Stimulated activated CD4-positive, alpha-beta T cell treated with anti-CD3 and anti-CD28 coated beads, Interleukin-15, amount 100 ng/mL, for 48 hours (primary cell): ENCODE measurements at places on chromosomes 3 and 15.

DNA sequence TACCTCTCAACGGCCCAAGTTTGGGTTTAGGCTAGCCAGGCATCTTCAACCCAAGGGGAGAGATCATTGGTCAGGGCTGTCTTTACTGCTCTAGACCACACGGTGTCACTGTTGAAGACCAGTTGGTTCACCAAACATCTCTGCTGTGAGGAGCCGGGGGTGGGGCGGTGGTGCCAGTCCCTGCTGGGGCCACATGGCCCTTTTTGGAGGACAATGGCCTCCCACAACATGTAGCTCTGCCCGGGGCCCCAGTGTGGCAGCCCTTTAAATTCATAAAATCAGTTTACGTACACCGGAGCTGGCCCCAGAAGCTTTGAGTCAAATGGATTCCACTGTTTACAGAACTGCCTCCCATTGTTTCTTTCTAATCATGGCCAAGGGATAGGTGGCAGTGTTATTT lies 19.1 kb upstream of the TM4SF18 start:
- peak; percentile 27 for DNase-seq

DNA sequence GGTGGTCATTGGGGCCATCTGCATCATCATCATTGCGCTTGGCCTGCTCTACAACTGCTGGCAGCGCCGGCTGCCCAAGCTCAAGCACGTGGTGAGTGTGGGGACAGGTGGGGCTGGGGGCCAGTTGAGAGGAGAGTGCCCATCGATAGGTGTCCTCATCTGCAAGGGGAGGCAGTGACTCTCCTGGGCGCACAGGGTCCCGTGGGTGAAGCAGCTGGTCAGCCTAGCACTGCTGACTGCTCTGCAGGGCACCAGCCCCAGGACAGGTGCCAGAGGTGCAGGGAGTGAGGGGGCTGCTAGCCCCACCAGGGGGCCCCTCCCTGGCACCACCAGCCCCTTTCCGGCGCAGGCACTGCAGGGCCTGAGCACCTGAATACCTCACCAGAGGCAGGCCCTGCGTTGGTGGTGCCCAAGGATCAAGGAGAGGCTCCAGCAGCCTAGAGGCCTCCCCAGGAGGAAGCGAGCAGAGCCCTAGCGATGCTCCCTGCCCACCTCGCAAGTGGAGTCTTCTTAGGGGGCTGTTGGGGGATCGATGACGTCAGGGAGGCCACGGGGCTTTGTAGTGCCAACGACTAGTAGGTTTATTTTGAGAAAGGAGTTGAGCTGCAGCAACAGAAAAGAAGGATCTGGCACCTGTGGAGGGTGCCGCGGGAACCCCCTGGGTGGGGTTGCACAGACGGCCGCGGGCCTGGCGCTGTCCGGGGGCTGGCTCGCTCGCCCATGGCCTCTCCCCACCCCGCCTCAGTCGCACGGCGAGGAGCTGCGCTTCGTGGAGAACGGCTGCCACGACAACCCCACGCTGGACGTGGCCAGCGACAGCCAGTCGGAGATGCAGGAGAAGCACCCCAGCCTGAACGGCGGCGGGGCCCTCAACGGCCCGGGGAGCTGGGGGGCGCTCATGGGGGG lies 976 bp upstream of the ABTB1 start:
- peak; percentile 8 for DNase-seq

DNA sequence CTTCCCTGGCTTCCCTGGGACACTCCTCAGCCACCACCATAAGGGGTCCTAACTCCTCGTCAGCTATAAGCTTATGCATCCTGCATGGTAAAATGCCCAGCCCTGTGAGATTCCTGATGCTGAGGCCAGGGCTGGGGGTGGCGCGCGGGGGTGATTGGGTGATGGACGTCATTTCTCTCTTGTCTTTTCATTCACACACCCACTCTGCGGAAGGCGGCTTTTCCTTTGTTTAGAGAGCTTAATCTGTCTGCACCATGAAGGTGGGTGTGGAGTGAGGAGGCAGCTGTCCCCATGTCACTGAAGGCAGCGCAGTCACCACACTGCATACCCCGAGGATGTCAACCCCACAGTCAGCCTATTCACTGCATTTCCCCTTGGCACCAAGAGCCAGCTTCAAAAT lies 110.0 kb upstream of the NSMCE3 start:
- no peak for DNase-seq

- DNase-seq = no peak
These were observed 296.9 kb upstream of the AGTR1 start for GRCh38 chr3:148400754-148401153.

GRCh38 chr15:23516866-23517265 lies 48.6 kb upstream of the MKRN3 start:
- DNase-seq = no peak

DNA sequence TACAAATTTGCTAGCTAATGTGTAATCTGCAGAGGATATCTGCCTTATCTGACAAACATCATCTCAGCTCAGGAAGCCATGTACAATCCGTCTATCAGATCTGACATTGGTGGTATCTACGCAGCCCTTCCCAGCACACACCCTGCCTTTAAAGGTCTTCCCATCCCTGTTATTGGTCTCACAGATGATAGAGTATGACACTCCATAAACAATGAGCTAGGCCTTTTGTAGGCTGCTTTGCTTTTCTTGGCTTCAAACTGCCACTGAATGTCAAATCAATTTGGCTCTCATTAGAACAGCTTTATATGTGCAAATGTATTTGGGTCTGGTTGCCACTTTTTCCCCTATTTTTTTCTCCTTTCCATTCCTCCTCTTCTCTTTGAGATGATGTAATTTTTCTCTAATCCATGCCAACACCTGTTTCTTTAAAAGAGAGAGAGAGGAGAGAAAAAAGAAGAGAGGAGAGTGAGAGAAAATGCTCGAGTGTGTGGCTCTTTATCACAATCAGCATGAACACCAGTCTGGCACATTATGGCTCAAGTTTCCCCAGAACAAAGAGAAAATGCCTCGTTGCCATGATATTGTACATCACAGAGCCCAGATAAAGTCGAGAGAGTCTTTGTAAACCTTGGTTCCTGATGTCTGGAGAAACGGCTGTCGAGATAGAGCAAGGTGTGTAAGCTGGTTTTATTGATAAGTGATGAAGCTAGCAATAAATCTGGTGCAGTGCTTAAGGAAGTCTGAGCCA lies 80.8 kb upstream of the DPH6 start:
- DNase-seq = no peak

DNA sequence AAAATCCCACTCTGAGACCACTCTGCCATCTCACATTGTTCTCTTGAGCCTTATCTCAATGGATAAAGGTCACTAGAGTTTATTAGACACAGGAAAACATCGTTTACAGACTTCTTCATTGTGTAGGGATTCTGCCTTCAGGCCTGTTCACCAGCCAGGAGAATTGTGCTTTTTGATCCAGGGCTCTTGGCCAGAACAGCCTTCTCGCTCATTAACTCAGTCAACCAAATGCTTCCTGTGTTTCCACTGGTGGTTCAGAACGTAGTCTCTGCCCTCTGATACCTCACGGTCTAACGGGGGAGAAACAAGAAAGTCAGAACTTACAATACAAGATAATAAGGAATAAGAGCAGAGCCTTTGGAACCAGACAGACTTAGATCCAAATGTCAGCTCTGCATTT lies 54.2 kb upstream of the TSEN2 start:
- no peak for DNase-seq

DNA sequence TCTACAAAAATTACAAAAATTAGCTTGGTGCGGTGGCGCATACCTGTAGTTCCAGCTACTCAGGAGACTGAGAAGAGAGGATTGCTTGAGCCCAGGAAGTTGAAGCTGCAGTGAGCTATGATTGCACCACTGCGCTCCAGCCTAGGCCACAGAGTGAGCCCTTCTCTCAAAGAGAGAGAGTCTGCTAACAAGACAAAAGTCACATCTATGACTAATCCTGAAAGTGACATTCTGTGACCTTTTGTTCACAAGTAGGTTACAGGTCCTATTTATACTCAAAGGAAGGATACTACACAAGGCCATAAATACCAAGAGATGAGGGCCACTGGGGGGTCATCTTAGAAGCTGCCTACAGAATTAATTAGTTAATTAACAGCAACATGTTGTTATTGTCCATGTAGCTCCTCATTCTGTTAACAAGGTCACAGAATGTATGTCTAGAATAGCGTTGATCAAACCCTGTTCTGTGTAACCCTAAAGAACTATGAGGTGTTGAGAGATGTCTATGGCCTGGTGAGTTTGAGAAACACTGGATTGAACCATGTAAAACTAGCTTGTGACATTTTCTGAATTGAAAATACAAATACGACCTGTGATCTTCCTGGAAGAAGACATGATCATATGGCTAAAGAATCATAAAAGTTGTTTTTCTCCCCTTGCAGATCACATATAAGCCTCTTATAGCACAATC lies 97.0 kb downstream of the SAMMSON start:
- DNase-seq = no peak

- DNase-seq = no peak
These were observed 108.8 kb upstream of the SLC25A36 start for GRCh38 chr3:140832883-140833282.

DNA sequence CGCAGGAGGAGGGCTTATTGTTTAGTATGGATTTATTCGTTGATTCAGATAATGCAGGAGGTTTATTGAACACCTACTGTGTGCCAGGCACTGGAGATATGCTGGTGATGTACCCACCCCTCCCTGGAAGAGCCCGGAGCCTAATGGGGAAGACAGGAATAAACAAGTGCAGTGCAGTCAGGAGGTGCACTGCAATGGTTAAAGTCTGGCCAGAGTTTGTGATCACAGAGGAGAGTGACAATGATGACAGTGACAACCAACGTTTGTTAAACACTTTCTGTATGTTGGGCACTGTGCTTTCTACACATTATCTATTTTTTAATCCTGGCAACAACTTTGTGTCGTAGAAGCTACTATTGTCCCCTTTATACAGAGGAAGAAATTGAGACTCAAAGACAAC lies 70.4 kb downstream of the THSD4 start:
- DNase-seq = no peak

DNA sequence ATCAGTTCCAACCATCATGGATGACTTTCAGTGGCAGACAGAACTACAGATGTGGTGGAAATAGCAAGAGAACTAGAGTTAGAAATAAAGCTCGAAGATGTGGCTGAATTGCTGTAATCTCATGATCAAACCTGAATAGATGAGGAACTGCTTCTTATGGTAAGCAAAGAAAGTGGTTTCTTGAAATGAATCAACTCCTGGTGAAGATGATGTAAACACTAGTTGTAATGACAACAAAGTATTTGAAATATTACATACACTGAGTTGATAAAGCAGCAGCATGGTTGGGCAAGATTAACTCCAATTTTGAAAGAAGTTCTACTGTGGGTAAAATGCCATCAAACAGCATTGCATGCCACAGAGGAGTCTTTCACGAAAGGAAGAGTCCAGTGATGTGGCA lies 131.7 kb upstream of the FAM3D start:
- no peak for DNase-seq

GRCh38 chr3:134606033-134607025 lies 44.5 kb downstream of the KY start:
- DNase-seq = no peak

GRCh38 chr15:86089422-86089821 lies 9.8 kb downstream of the AGBL1 start:
- DNase-seq = no peak

- no peak for DNase-seq
These were observed 20.6 kb upstream of the GP9 start for GRCh38 chr3:129040039-129040336.

DNA sequence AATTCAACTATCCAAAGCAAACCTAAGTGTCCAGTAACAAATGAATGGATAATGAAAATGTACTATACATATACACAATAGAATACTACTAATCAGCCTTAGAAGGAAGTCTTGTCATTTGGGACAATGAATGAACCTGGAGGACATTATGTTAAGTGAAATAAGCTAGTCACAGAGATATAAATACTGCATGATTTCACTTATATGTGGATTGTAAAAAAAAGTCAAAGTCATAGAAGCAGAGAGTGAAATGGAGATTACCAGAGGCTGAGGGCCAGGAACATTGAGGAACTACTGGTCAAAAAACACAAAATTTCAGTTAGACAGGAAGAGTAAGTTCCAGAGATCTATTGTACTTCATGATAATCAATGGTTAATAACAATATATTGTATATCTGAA lies 33.6 kb downstream of the MYO5A start:
- DNase-seq = no peak

GRCh38 chr3:129107793-129108192 lies 13.8 kb downstream of the RAB43 start:
- DNase-seq = no peak

GRCh38 chr3:178405531-178405930 lies 130.7 kb upstream of the KCNMB2 start:
- no peak for DNase-seq

- DNase-seq = no peak
These were observed 17.1 kb downstream of the SIAH2 start for GRCh38 chr3:150745832-150746231.

GRCh38 chr15:71638876-71639275 lies 171.5 kb upstream of the NR2E3 start:
- no peak for DNase-seq

- no peak for DNase-seq
These were observed 26.4 kb upstream of the PARL start for GRCh38 chr3:183911087-183911486.

- no peak for DNase-seq
These were observed 31.3 kb upstream of the BLM start for GRCh38 chr15:90685591-90686434.

- DNase-seq = no peak
These were observed 8.6 kb downstream of the ANP32A start for GRCh38 chr15:68812069-68812468.

DNA sequence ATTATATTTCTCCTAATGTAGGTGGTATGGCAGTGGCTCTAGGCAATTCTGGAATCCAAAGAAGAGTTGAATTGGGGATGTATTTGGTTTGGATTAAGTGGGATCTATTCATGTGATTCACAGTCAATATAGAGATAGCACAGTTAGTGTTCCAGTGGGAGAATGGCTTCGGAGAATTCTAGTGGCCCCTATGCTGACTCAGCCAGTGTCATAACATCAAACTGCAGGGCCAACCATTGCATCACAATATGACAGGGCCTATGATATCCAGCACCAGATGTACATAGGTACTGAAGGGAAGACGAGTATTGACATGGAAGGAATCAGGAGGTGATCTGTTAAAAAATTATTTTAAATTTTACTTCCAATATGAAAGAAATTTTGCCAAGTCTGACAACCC lies 302.8 kb upstream of the UBE2E2 start:
- no peak for DNase-seq

GRCh38 chr3:191362524-191363090 lies 32.3 kb upstream of the UTS2B start:
- DNase-seq = no peak

DNA sequence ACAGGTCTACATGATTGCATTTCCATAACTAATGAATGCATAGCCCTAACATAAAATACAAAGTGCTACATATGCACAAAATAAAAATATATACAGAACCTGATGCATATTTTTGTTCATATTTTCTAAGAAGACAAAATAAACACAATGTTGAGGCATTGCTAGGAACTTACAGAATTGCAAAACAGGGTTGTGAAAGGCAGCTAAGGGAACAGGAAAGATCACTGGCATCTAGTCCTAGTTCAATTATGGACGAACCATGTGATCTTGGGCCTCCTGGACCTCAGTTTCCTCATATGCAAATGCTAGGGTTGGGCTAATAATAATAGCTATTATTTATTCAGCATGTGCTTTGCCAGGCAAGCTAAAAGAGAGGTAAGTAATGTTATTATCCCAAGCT lies 15.5 kb upstream of the NCEH1 start:
- DNase-seq = no peak
